ENCODE measurements at places on chromosomes 2 and 18.
A peak's percentile ranks its signal among the peaks of the same experiment; 100 is the strongest.

DNA sequence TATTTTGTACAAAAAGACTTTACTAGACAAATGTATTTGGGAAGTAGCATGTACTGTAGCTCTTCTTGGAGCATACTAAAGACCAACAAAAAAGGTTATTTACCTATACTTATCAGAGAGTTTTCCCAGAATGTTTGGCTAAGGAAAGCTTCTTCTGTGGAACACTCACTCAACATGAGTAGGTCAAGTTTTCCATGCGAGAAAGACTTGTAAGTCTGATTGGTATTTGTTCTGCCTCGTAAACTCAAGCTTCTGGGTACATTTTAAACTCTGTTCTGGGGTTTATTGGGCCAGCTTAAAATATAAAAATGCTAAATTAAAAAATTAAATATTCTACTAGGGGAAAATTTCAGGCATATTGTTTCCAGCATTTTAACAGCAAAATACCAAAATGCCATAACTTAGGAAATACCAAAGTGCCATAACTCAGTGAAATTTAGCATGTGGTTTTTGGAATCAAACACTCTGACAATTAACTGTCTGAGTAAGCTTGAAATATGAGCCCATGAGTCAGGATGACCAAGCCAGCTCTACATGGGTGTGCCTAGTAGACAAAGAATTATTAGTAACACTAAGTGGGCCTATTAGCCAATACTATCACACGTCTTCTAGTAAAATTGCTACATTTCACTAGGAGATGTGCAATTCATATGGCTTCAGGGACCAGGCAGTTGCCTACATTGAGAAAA lies 47.3 kb upstream of the SERPINE2 start:
- peak; percentile 0 for DNase-seq

GRCh38 chr2:12715258-12716031 lies 1.3 kb upstream of the TRIB2 start:
- no peak for DNase-seq

GRCh38 chr18:79779021-79779699 lies 18.6 kb upstream of the KCNG2 start:
- DNase-seq = no peak

- no peak for DNase-seq
These were observed 11.0 kb downstream of the ATG4B start for GRCh38 chr2:241648453-241648852.

DNA sequence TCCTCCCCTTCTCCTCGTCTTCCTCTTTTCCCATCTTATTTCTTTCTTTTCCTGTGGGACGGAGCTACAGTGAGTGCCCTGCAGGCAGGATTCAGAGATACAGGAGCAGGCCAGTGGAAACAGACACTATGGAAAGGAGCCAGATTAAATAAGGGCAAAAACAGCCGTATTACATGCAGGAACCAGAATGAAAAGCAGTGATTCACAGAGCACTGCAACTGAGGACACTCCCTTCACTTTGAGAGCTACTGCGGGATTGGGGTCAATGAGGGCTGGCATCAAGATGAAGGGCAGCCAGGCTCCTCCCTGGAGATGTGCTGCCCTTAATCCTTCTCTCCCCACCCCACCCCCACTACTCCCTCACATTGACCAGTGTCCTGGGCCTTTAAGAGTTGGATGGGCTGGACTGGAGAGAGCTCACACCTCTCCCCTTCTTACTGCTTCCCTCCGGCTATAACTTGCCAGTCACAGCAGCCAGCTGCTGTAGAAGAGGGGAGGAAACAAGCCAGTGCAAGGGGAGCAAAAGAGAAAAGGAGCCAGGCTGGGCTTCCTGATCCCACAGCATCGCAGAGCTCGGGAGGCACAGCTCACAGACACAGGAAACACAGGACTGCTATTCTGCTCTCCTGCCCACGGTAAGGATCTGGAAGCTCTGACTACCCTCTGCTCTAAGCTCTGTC lies at the start of gene PLCD4:
TSS of gene PLCD4 (plus strand) at position 464 of the 680 bp plus-strand sequence. CDS start 7,841 bp downstream, outside the sequence.
- no peak for DNase-seq

GRCh38 chr2:23346781-23347180 lies 38.2 kb upstream of the KLHL29 start:
- no peak for DNase-seq

DNA sequence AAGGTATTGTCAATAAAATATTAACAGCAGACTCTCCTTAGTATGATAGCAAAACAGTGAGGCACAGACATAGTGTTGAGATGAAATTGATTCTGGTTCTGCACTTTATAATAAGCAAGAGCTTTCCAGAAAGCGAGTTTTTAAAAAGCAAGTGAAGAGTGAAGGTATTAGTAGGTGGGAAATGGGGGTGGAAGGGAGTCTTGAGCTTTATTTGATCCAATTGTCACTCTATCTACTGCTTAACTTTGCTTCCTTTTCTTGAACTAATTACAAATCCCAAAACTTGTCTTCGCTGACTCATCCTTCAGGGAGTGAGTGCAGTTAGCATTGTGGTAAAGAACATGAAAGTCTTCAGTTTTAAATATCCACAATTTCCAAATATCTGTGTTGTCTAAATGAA lies 120.6 kb upstream of the BOD1L2 start:
- DNase-seq = no peak

DNA sequence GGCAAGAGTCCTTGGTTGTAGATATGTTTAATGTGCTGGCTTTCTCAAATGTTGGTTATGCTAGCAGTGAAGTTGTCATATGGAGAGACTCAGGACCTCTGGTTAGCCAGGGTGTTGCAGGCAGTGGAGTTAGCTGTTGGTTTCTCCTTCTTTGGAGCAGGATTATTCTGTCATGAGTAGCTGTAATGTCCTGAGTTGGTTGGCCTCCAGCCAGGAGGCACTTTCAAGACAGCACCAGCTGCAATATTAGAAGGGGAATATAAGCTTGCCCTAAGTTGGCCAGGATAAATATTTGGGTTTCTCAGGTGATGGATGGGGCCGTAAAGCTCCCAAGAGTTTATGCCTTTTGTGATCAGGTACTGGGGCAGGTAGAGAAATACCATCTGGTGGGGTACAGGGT lies 65.5 kb downstream of the MSTN start:
- no peak for DNase-seq

GRCh38 chr2:10375570-10376281 lies 72.4 kb downstream of the ODC1 start:
- DNase-seq = no peak

- DNase-seq = peak; percentile 46
These were observed 32.8 kb downstream of the FAM124B start for GRCh38 chr2:224369028-224369632.

DNA sequence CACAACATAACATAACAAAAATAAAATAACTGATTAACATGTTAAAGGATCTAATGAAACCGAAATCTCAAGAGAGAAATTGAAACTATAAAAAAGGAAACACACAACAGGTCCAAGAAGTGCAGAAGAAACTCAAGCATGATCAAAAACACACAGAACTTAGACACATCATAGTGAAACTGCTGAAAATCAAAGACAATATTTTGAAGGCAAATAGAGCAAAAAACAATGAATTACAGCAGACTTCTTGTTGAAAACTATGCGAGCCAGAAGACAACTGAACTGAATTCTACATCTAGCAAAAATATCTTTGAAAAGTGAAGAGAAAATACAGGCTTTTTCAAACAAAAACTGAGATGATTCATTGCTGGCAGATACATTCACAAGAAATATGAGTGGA lies 61.3 kb downstream of the UGP2 start:
- DNase-seq = no peak

GRCh38 chr2:64324746-64325410 lies 129.1 kb upstream of the LGALSL start:
- no peak for DNase-seq

GRCh38 chr2:71548646-71549425 lies 95.5 kb downstream of the DYSF start:
- DNase-seq = peak; percentile 47
